Stimulated activated CD4-positive, alpha-beta T cell treated with anti-CD3 and anti-CD28 coated beads, Interleukin-1b, Interleukin-23, amount 100 ng/mL, for 48 hours (primary cell): ENCODE measurements at places on chromosomes 5 and 9.

DNA sequence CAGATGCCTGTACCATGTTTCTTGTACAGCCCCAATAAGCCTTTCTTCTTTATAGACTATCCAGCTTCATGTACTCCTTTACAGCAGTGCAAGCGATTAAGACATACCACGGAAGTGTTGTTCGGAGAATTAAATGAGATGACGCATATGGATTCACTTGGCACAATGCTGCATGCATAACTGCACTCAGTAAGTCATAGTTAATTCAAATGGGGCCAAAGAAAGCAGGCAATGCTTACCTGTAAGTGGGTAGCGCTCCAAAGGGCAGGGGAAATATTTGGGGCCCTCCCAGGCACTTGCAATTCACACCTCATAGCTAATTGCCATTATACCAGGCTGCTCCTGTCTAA, 7.7 kb upstream of the ADRA1B start:
- DNase-seq = no peak

GRCh38 chr5:36641431-36641830, 35.0 kb downstream of the SLC1A3 start:
- DNase-seq = no peak

- DNase-seq = no peak
Measured at GRCh38 chr9:69445251-69445650, 120.2 kb downstream of the ENTREP1 start.

GRCh38 chr9:103319979-103320378, 324.8 kb downstream of the CYLC2 start:
- no peak for DNase-seq

DNA sequence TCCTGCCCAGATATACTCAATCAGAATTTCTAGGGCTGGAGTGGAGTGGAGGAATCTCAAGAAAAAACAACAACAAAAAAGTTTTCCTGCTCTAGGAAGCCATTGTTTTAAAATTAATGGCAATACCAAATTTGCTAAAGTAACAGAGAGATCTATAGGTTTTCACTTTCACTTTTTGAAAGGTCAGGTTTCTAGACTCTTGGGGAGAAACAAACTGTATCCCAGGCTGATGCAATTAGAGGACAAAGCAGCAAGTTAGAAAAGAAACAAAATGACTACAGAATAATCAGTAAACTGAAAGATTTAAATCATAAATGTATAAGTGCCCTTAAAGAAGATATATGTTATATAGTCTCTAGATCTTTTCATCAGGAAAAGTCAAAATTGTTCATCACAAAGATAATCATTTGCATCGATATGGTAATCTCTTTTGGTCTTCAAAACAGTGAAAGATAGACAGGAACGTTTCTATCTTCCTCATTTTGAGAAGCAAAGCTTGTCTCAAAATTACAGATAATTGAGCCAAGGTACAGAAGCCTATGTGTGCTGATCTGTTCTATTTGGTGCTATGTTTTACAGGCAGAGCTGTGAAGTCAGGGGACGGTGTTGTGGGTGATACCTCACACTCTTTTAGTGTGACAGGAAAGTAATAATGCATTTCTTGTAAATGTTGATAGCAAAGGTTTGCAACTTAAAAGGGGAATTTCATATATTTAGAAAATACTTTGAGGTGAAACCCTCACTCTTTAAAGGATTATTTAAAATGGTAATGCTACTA, 1746.6 kb upstream of the C9orf72 start:
- no peak for DNase-seq

DNA sequence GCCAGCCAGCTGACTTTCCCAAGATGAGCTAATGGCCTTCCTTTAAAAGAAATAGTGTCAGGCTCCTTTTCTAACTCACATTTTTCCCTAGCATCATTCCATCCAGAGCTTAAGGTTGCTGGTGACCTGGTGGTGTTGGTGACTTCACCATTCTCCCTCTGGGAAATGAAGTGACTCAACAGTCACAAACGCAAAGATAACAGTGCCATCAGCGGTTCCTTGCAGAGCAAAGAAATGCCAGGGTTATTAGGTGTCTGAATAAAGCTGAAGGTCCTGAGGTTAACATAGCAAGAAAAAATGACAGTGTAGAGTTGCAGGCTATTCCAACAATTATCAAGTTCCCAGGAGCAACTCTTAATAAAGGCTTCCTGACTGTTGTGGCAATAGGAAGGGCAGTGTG, 111.8 kb upstream of the SLC44A1 start:
- DNase-seq = no peak

GRCh38 chr9:108894225-108894997, 32.3 kb downstream of the ACTL7A start:
- DNase-seq = no peak

DNA sequence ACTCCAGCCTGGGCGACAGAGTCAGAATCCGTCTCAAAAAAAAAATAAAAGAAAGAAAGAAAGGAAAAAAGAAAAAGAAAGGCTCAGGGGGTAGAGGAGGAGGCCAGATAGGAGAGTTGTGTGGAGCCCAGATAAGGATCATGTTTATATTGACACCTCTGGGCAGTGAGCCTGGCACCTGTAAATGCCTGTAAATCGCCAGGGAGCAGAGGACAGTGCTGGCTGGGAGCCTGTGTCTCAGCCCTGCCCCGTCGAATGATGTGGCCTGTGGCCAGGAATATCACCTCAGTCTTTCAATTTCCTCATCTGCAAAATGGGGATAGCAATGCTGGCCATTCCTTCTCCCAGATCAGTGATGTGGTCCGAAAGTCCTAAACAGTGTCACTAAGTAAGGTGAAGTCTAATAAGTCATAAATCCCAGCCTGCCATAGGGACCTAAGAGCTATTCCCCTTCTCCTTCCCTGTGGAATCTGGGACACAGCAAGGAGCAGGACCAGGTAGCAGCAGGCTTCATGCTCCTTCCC, 10.3 kb upstream of the ABO start:
- no peak for DNase-seq

GRCh38 chr5:157520911-157521703, 54.5 kb downstream of the ADAM19 start:
- DNase-seq = no peak

DNA sequence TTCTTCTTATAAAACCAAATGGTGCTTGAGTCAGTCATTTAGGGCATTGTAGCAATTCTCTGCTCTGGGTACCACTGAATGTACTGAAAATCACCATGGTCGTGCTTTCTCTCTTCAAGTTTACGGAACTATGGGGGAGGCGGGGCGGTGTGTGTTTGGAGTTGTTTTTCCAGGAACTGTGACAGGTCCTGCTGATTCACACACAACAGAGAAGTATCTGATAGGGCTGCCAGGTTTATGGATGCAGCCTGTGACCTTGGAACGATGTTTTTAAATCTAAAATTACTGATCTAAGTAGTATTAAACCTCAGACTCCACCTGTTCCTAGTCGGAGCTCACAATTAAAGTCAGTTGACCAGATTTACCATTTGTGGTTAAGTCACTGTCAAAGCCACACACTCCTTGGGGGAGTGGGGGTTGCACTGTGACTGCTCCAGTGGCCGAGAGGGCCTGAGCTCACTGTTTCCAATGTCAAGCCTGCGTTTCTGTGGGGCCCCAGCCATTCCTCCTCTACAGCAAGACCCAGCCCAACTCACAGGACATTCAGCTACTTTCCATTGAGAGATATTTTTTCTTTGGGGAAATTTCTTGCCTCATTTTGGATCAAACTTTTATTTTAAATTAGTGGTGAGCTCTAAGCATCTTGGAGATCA, 44.4 kb downstream of the GADD45G start:
- no peak for DNase-seq

DNA sequence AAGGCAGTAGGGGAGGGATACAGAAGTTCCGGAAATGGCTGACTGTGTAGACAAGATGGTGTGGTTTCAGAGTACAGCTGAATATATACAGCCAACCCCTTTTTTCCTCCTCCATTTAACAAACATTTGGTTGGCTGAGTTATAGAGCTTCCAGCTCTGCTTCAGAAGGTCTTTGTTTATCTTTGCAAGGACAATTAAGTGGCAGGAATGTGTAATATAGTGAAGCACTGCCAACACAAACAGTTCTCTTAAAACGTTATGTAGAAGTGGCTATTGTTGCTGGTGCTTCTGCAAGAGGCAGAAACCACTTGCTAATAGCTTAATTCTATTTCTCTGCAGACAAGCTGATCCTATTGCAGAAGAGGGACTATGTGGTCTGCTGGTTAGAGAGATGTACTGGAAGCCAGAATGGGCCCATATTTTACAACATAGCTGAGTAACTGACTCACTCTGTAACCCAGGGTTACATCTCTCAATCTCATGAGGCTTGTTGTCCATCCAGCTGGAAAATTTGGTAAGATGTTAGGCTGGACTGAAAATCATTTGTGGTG, 62.7 kb upstream of the OSMR start:
- DNase-seq = no peak

GRCh38 chr5:128537221-128537999, 635 bp downstream of the FBN2 start:
- no peak for DNase-seq

GRCh38 chr9:135478829-135479468, 633 bp upstream of the PPP1R26 start:
- DNase-seq = no peak

DNA sequence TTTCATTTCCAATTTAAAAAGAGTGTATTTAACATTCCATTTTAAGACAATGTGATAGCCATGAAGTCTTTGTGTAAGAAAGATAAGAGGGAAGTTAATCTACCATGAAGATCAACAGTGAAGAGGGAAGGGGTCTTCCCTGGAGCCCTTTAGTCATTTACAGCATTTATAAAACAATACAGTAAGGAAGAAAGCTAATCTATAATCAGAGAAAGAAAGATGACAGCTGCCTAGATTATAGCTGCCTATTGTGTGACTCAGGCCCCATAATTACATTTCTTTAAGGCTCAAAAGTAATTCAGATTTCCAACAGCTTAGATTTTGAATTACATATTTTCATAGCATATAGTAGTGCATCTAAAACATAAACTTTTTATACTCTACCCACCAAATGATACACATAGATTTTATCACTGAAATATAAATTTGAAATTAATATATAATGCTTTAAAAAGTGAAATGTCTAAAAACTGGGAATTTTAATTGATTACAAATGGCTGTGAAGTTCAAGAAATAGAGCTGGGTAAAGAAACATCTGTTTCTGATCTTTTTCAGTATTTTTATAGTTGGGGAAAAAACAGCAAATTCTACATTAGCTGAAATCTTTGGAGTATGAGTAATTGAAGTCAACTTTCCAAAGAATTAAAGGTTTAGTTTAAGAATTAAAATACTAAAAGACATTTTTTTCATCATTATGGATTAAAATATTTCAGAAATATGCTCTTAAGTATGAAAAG, 89.6 kb downstream of the RIC1 start:
- no peak for DNase-seq

DNA sequence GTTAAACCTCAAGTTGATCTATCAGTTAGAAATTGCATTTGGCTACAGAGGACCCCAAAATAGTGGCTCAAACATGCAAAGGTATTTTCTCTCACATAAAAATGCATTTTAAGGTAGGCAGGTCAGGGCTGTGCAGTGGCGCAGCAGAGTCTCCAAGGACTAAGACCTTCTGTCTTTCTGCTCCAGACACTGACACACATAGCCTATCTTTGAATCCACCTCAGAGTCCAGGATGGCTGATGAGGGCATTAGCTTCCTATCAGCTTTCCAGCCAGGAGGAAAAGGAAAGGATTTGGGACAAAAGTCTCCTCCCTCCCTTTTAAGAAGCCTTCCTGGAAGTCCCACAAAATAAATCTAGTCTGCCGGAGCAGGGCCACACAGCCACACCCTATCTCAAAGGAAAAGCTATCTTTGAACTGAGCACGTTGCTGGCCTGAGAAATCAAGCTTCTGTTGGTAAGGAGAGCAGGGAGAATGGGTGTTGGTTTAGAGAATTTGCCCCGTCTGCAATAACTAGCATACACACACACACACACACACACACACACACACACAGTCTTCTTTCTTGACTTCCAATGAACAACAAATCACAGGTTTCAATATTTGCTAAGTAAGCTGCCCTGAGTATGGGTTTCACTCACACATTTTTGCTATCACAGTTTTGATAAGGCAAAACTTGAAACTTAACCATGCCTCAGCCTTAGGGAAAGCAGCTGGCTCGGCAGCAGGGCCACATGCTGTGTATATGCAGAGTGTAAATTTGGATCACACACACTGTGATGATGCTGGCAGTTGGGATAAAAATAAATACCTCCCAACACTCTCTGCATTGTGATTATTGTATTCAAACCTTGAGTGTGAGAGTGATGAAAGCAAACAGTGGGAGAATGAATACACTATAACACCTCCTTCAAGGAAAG, 116.6 kb upstream of the MAP3K1 start:
- DNase-seq = peak; percentile 22

GRCh38 chr5:79416499-79416898, 97.4 kb downstream of the HOMER1 start:
- no peak for DNase-seq

DNA sequence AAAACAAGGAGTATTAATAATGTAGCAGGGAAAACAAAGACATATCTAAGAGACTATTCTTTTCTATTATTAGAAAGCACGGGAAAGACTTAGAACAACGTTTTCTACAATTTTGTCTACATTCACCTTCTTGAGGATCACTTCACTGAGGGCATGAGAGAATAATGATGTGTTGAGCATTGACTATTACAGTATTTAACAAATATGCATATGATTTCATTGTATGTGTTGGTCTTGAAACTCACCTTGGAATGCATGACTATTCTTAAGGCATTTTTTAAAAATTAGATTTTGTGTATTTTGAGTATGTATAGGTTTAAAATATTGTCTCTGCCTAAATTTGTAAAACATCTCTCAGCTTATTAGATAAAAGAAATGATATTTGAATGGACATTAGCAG, 1.2 kb downstream of the FSD1L start:
- DNase-seq = no peak

DNA sequence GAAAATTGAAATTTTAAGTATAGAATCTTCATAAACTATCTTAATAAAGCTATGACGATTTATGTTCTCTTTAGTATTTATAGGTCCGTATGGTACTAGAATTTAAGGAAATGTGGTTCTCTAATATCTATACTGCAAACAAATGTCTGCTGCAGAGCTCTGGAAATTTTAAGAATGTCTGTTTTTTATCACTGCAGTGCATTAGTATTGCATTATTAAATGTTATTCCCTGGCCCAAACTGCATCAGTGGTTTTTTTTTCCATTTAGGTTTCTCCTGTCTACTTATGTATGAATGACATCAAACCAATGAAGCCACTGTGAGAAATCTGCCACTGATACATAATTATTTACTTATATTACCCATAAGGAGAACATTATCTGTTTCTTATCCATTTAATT, 211.4 kb upstream of the CD180 start:
- DNase-seq = no peak

DNA sequence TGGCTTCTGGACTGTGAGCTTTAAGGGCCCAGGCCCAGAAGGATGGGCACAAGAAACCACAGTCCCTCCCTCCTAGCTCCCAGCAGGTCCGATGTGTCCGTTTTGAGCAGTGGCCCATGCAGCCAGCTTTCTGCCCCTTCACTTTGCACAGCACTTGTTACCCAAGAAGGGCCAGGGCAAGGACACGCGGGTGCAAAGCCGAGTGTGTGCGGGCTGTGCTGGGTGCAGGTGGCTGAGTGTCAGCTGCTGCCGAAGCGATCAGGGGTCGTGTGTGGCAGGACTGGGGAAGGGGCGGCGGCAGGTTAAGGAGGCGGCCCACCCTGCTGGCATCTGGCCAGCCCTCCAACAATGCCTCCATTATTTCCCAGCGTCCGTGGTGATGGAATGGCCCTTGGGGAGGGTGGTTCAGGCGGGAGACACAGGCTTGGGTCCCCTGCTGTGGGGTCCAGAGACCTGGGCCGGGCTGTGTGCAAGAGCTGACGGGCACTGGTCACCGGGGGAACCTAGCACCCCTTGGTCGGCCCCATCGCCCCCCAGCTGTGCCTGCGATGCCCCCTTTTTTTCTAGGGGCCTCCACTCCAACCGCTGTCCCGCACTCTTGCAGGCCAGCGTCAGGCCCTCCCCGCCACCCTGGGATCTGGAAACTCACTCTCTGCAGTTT, 653 bp downstream of the LHX3 start:
- DNase-seq = no peak

GRCh38 chr5:174547814-174548213, 176.6 kb upstream of the MSX2 start:
- DNase-seq = no peak
